Fibroblast of skin of scalp (primary cell): ENCODE measurements at places on chromosomes 7 and 10.

DNA sequence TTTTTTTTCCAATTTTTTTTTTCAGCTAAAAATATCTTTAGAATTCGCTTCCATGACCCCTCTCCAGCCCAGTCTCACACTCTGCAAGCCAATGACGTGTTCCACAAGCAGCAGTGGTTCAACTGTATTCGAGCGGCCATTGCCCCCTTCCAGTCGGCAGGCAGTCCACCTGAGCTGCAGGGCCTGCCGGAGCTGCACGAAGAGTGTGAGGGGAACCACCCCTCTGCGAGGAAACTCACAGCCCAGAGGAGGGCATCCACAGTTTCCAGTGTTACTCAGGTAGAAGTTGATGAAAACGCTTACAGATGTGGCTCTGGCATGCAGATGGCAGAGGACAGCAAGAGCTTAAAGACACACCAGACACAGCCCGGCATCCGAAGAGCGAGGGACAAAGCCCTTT is 42.8 kb downstream of the CALML5 start:
- DNase-seq, result no peak

GRCh38 chr7:69104023-69104422 is 494.3 kb upstream of the AUTS2 start:
- no peak for DNase-seq

- DNase-seq, result no peak
These were observed 50.3 kb upstream of the CABCOCO1 start for GRCh38 chr10:61612450-61612849.

- no peak for DNase-seq
These were observed 26.8 kb downstream of the TLX1 start for GRCh38 chr10:101157756-101158458.

DNA sequence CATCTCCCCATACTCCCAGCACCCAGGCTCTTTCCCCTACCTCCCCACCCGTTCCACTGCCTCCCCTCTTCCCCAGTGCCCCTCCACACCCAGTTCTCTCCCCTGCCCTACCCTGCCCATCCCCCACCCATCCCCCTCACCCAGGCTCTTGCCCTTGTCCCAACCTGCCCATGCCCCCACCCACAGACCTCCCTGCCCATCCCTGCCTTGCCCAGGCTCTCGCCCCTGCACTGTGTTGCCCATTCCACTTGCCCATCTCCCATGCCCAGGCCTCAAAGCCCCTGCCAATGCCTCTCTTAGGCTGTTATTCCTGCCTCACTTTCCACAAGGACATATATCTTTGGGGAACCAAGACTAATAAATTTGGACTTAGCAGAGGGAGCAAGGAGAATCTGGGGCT is 262.6 kb upstream of the CXCL12 start:
- no peak for DNase-seq

- peak; percentile 5 for DNase-seq
These were observed 1.8 kb downstream of the ZMYND11 start for GRCh38 chr10:137031-137430.

DNA sequence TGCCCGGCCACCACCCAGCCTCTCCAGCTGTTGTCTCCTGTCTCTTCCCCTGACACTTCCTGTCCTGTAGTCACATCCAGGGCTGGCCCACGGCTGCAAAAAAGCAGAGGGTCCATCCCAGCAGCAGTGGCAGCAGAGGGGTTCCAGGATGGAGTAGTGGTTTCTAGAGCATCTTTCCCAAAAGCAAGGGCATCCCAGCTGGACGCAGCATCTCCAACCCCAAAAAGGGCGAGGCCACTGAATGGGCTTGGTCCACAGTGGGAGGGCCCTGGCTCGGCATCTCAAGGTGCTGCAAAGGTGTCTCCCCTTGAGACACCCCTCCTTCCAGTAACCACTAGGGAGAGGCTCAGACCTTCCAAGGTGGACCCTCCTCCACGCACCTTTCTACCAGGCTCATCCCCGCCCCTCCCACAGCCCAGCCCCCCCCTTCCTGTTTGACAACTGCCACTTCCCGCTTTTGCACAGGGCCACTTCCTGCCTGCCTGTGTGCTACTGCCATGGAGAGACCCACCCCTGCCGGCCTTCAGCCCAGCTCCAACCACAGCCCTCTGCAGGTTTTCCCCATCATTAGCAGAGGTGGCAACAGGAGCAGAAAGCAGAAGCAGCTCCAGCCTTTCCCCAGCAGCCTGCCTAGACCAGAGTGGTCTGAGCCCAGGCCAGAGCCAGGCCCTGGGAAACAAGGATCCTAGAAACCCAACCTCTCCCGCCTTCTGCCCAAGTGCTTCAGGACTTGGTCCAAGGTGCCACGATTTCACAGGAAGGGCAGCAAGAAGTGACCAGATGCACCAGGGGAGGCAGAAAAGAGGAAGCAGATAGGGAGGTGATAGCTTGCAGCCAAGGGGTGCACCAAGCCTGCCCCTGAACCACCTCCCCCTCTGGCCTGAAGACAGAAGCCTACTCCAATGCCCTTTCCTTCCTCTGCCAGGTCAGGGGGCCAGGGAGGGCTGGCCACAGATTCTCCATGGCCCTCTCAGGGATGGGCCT is 8.6 kb downstream of the CAMK2G start:
- DNase-seq, result no peak

DNA sequence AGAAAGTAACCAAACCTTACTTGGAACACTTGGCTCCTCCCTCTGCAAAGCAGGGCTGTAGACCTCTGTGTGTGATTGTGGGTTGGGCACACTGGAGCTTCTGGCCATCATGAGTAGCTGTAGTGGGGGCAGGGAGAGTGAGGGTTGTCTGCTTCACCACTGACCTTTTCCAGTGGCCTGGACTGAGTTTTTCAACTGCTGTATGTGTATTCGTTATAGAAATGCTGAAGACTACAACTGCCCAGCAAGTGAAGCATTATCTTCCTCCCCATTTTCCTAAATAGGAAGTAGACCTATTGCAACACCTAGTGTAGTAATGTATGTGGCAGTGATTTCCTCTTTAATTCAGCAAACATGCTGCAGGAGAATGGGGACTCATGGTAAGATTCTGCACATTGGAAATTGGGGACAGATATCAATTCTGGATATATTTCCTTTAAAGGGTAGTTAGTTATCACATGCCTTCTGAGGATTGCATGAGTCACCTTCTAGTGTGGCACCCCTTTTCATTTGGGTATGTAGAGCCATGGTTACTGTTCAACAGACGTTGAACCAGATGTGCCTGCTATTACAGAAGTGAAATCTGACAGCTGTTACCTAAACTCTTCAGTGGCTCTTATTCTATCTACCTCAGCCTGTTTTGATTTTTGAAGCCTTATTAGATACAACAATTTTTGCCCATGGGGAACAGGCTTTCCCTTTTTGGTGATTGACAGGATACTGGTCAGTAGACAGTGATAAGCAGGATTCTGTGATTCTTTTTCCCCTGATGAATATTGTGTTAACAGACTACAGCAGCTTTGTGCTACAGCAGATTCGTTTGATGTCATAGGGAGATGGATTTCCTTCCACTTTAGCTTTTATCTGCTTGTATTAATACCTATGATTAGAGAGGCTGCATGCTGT is 130.9 kb downstream of the SND1 start:
- DNase-seq, result no peak
